Stimulated activated CD8-positive, alpha-beta memory T cell treated with anti-CD3 and anti-CD28 coated beads, Interleukin-4, amount 100 ng/mL, for 48 hours (primary cell): ENCODE measurements at places on chromosomes 12 and 14.

GRCh38 chr14:104137297-104138097 lies 890 bp upstream of the KIF26A start:
- DNase-seq: peak; percentile 85

GRCh38 chr14:76181546-76181945 lies 29.8 kb downstream of the GPATCH2L start:
- DNase-seq: no peak

GRCh38 chr12:571795-572531 lies 91.3 kb downstream of the NINJ2 start:
- peak; percentile 23 for DNase-seq

GRCh38 chr12:76025601-76026575 lies 5.7 kb downstream of the PHLDA1 start:
- no peak for DNase-seq

DNA sequence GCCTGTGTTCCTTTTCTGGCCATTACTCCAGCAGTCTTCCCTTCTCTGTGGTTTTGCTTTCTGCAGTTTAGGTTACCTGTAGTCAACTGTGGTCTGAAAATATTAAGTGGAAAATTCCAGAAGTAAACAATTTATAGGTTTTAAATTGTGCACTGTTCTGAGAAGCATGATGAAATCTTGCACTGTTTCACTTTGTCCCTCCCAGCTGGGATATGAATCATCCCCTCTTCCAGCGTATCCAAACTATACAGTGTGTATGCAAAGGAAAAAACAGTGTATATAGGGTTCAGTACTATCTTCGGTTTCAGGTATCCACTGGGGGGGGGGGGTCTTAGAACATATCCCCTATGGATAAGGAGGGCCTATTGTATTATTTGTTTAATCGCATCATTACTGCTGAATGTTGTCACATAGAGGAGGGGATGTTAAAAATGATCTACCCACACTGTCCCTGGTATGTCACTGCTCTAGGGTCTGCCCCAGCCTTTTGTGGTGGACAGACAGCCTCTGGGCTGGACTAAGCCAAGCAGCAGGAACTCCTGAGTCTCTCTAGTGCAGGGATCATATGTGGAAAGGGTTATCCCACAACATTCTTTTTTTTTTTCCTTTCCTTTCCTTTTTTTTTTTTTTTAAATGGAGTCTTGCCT lies 109.1 kb upstream of the MAX start:
- DNase-seq: no peak

DNA sequence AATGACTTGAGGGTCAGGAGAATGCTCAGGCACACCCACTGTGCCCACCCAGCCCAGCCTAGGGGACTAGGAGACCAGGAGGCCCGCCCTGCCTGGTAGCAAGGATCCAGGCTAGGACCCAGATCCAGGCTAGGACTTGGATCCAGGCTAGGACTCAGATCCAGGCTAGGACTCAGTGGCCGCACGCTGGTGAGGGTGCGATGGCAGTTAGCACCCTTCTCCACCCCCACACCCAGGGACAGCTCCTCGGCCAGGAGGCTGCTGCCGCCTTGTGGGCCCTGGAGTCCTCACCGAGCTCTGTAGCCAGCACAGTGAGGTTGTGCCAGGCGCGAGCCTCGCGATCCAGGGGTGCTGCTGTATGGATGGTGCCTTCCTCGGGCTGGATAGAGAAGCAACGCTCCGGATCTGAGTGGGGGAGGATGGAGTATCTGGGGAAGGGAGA lies 5.1 kb downstream of the CDH24 start:
- DNase-seq: no peak

- DNase-seq: no peak
Observed at GRCh38 chr14:100573002-100573756, 14.0 kb downstream of the BEGAIN start.

GRCh38 chr14:100155756-100156616 lies 3.5 kb downstream of the DEGS2 start:
- no peak for DNase-seq

DNA sequence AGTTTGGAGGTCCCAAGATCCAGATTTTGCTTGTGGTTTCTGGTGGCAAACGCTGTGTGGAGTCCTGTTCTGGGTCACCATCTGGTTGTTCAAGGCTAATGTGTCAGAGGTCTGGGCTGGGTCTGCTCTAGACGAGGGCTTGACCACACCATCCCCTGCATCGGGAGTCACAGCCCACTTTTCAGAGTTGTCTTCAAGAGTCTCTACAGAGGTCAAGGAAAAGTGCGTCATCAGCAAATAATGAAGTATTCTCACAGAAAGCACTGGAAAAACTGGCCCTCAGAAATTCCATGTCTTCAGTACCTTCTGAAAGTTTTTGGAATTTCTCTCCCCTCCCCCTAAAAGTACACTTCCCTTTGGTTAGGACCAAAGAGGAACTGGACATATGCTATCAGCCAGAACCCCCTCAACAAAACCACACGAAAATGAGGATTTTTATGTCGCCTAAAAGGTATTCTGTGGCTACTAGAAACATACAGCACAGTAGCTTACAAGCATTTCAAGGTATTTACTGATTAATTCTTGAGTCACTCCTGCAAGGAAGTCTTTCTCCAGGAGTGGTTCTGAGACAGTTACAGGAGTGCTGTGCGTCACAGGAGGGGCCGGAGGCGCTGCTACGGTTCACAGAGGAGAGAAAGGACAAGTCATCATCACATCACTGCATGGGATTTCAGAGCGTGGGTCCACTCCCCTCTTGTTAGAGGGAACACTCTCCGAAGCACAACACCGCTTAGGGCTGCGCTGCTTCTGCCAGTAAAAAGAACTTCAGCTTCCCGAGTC lies 35.4 kb downstream of the RAD52 start:
- no peak for DNase-seq

DNA sequence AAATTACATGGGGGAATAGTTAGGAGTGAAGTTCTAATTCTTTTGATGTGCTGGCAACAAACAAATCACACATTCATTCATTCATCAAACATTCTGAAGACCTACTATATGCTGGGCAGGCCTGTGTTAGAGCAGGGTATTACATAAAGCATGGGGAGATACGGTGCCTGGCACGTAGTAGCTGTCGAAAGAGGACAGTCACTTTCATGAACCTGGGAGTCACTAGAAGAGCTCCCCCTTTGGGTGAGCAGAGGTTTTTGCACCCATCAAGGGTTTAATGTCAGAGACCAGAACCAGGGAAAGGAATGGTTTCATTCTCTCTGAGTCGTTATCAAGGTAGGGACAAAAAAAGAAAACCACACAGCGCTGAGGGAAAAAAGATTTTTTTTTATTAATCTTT lies 10.0 kb downstream of the LHX5 start:
- DNase-seq: no peak
